ENCODE measurements at places on chromosomes 3 and 15.

GRCh38 chr3:64207289-64208080 is 17.8 kb downstream of the PRICKLE2 start:
- no peak for DNase-seq

DNA sequence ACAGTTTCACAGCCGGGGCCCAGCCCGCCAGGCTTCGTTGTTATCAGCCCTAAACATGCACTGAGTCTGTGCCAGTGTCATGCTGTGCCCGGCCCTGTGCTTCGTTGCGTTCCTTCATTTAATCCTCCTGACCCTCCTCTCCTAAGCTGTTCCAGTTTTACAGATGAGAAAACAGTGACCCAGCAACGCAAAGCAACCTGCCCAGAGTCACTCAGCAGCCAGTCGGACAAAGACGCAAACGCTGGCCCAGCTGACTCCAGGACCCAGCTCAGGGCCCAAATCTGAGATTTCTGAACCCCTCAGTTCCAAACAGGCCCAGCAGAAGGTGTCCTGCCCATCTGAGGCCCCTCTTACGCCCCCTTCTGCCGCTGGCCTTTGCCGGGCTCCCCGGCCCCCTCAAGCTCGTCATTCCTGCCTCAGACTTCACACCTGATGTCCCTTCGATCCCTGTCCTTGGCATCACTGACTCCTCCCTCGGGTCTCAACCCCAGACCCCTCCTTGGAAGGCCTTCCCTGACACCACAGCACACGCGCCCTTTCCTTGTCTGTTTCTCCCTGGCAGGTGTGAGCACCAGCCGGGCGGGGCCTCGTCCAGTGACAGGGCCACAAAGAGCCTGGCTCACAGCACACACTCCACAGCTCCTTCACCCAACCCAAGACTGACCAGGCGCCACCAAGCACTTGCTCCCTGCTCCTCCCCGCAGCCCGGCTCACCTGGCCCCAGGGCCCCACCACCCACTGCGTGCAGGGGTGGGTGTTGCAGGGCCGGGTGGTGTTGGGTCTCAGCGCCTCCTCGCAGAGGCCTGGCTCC is 48.1 kb downstream of the ADAMTS7 start:
- DNase-seq: no peak

DNA sequence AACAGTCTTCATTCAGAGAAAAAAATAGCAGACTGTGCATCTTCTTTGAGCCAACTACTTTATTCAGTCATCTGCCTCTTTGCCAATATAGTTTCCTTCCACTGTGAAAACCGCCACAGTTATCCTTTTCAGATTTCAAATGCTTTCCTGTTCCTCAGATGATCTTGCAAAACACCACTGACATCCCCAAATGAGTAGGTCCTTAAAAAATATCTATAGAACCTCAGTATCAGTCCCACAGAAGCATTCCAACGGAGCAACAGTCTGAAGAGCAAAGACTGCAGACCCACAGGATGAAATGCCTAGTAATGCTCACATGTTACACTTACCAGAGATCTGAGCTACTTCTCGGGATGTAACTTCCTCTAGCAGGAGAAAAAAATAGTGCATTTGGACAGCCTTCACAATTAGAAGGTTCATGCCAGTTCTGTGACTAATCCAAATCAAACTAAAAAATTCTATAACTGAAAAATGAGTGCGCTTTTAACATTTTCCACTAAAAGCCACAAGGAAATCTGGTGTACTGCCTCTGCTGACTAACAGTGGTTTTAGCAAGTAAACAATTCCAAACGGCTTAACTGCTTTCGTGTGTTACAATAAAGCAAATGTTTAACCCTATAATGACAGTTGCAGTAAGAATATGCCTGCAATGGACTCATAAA is at the start of gene ANKRD28:
ANKRD28 (minus strand) TSS at position 338 of the 662 bp plus-strand sequence. CDS start 1,458 bp downstream, outside the sequence.
- DNase-seq: no peak

- DNase-seq: no peak
These were observed 96.1 kb upstream of the SOX2 start for GRCh38 chr3:181615666-181616065.

GRCh38 chr3:16033889-16034687 is 140.4 kb upstream of the GALNT15 start:
- no peak for DNase-seq

DNA sequence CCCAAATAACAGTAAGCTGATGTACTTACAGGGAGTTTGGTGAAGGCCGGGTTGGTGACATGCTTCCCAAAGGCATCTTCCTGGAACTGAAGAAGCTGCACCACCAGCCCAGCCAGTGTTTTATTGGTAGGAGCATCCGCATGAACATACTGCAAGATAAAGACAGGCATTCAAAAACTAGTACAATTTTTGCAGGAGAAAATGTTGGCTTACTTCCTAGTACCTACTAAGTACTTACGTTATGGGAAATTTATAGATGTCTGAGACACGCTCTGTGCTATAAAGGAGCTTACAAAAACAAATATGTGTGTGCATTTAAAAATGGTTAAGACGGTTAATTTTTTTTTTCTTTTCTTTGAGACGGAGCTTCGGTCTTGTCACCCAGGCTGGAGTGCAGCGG is 8.9 kb downstream of the SMARCC1 start:
- DNase-seq: no peak
